GDM1 (cell line): ENCODE measurements at places on chromosomes 5 and 9.

GRCh38 chr5:79922626-79923025 lies 68.4 kb downstream of the MTX3 start:
- DNase-seq = no peak

DNA sequence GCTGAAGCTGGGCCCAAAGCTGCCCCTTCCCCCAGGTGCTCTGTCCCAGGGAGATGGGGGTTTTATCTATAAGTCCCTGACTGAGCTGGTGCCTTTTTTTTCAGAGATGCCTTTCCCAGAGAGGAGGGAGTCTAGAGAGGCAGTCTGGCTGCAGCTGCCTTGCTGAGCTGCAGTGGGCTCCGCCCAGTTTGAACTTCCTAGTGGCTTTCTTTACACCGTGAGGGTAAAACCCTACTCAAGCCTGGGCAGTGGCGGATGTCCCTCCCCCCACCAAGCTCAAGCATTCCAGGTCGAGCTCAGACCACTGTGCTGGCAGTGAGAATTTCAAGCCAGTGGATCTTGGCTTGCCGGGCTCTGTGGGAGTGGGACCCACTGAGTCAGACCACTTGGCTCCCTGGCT lies 41.3 kb downstream of the CAVIN4 start:
- no peak for DNase-seq

- no peak for DNase-seq
These were observed 8.9 kb downstream of the ALDH1A1 start for GRCh38 chr9:72943844-72944462.

DNA sequence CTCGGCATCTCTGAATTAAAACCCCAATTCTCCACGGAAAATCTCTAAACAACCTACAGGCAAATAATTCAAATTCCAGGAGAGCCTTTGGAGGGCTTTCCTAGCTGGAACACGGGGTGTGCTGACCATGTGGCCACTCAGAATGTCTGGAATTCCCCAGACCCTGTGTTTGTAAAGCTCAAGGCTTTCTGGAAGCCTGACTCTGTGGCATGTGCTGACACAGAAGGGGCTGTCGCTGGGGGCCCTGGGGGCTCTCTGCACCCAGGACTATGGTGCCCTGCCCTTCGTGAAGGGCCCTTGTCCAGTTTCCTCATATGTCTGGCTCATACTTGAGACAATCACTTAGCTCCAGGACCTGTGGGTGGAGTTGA lies 29.0 kb upstream of the BOD1 start:
- DNase-seq = no peak

DNA sequence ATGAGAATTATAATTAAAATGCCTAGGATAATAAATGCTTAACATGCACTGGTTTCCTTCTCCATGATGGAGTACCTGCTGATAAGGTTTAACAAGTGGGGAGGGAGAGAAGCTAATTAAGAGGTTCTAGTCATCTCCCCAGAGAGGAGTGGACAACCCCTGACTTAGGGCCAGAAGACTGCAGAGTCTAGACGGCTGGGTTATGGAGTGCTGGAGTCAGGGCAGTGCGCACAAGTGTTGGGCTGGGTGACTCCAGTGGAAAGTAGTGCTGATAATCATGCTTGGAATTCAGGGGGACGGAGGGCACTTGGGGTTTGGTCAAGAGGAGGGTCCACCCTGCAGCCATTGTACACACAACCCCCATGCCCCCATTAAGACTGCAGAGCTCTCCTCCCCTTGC lies 32.8 kb upstream of the TGFBI start:
- no peak for DNase-seq

DNA sequence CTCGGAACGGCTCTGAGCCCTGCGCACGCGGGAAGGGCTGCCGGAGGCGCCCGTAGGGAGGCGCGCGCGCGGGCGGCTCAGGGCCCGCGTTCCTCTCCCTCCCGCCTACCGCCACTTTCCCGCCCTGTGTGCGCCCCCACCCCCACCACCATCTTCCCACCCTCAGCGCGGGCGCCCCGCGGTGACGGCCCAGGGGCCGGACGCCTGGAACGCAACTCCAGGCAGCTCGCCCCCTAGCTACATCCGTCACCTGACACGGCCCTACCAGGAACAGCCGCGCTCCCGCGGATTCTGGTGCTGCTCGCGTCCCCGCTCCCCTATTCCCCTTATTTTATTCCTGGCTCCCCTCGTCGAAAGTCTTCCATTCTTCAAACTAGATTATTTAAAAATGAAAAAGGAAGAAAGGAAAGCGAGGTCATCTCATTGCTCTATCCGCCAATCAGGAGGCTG lies at the start of gene CDKN2B-AS1:
CDKN2B-AS1 (plus strand) TSS at position 236 of the 450 bp plus-strand sequence.
- no peak for DNase-seq
